ENCODE measurements at places on chromosomes 6 and 20.

DNA sequence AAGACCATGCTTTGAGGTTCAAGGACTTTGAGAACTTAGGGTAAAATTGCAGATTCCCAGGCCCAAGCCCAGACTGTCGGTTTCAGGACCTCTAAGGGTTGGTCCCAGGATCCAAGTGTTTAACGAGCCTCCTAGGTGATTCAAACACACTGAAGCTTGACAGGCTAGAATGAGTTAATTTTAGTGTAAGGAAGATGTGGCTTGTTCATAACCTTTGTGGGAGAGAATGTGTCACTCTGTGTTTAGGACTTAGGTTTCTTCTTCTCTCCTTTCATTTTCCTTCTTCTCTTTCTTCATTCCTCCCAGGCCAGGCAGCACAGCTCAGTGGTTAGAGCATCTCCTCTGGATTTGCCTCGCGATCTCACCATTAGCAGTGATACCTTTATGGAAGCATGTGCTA lies 104.8 kb upstream of the KCNG1 start:
- DNase-seq: no peak

- no peak for DNase-seq
Observed at GRCh38 chr6:3506751-3507383, 50.0 kb upstream of the SLC22A23 start.

DNA sequence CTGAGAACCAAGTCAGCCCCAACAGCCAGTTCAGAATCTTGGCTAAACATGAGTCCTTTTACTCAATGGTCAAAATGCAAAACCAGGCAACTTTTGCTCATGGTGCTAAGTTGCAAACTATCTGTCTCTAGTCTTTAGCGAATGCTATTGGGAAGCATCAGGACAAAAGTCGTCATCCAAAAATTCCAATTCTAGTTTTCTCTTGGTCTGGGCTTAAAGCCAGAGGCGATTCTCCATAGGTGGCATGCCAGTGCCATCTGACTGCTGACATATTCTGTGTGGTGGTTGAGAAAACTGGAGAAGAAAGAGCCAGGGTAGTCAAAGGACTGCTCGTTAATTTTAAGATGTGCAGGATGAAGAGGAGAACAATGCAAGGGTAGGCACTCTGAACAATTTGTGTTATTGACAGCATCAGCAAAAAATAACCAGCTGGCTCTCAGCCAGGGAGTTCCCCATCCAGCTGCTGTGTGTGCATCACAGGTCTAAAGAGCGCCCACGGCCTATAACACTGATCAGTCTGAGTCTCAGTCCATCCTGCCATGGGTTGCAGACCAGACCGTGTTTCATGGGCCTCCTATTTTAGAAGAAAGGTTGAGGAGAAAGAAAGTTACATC lies 313.6 kb downstream of the ALDH8A1 start:
- DNase-seq: no peak

DNA sequence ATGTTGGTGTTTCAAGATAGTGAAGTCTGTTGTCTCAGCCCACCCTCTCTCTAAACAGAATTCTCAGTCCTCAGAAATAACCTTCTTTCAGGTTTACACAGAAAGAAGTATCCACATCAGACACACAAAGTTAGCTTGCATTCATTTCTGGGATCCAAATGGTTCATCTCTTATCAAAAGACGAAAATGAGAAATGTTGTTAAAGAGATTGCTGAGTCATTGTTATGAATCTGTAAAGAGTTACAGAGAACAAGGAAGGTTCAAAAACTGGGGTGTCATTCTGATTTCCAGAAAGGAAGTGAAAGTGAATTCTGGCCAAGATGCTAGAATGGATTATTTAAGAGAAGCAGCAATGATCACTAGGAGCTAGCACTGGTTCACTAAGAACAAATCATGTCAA lies 90.5 kb upstream of the ATXN1 start:
- DNase-seq: no peak

DNA sequence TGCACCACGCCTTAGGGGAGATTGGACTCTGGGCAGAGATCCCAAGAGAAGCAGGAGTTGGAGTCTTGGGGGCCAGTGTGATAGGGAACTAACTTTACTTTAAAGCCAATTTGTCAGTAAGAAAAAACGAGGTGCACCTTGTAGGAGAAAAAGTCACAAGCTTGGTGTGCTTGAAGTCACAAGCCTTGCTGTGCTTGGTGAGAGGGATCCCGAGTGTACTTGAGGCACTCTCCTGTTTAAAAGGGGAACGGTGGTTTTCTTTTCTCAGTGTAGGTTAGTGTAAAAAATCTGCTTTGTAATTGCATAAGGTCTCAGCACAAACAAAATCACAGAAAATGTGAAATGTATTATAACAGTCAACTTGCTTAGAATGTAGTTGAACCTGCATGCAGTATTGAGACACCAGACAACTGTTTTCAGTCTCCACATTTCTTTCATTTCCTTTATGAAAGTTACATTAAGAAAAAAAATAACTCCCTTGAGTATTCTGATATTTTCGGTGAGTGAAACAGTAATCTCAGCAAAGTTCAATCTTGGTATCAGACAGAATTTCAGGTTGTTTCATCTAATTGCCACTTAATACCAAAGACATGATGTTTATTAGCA lies 111.1 kb upstream of the DUSP22 start:
- no peak for DNase-seq

GRCh38 chr6:161917645-161918044 lies 643.8 kb upstream of the AGPAT4 start:
- peak; percentile 6 for DNase-seq
